ENCODE measurements at places on chromosomes 7 and 10. TPM values are rescaled to one million over a fixed set of nuclear protein-coding genes. Genes with fewer than 3 reads are reported as not detected.

Gene GIMAP2
- 33.0 TPM for total RNA-seq

Gene ENO4
- total RNA-seq = not detected

Gene ARHGEF35
- 11.5 TPM for total RNA-seq

Gene FLNC
- total RNA-seq = 7.7 TPM

Gene TSPAN12
- 51.8 TPM for total RNA-seq

Gene PTPRE
- 70.6 TPM for total RNA-seq

Gene TBX20
- not detected for total RNA-seq

Gene ARMC3
- not detected for total RNA-seq

Gene CPA4
- not detected for total RNA-seq

Gene RSPH10B
- not detected for total RNA-seq

Gene ERVW-1
- total RNA-seq = not detected

DNA sequence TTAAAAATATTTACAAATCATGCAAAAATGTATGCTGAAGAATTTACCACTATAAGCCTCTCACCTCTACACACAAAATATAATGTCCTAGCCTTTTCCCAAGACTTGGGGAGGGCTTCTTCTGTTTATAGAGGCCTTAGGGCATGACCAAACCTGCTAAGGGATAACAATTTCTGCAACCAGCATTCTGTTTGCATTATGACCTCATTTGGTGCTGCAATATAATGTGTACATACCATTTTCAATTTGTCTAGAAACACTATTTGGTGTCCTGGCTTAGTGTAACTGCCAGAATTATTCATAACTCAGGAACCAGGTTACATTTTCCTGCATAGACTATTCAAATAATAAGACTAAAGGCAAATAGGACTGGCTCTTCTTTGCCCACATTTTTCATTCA lies 446.6 kb upstream of the SORCS1 start:
- no peak for DNase-seq

DNA sequence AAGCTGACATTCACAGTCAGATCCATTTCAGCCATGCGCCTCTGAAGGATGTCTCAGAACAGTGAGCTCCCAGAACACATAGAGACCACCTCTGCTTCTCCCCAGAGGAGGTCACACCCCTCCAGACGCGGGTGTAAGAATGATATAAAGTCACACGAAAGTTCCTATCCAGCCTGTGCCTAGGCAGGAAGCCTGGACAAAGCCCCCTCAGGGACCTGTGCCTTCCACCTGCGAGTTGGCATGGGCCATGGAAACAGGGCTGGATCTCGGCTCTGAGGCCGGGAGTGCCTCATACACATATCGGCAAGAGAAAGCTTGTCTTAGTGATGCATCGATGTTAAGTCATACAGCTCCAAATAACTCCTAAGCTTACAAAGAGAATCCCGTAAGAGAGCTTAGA lies 5.0 kb downstream of the VIPR2 start:
- no peak for DNase-seq

GRCh38 chr10:63822496-63822895 lies 301.3 kb downstream of the REEP3 start:
- DNase-seq = no peak

GRCh38 chr7:77791956-77792355 lies 6.3 kb downstream of the TMEM60 start:
- DNase-seq = no peak

- DNase-seq = no peak
Observed at GRCh38 chr7:98559958-98560357, 57.1 kb upstream of the NPTX2 start.

GRCh38 chr10:57822965-57823364 lies 444.7 kb downstream of the IPMK start:
- DNase-seq = no peak

DNA sequence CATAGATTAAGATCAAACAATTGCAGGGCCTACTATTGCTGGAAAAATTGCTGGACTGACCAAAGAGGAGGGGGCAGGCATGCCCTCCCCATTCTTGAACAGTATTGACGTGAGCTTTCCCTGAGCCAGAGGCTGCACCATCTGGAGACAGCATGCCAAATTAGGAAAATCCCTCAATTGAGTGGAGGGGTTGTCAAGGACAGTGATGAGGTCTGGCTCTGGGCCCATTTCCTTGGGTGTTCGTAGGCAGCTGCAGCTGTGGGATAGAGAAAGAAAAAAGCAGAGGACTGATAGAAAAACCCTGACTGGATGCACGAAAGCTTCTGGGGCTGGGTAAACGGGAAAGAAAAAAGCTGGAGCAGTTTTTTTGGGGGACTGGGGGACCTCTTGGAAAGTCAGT lies 22.8 kb upstream of the ORC5 start:
- DNase-seq = no peak

DNA sequence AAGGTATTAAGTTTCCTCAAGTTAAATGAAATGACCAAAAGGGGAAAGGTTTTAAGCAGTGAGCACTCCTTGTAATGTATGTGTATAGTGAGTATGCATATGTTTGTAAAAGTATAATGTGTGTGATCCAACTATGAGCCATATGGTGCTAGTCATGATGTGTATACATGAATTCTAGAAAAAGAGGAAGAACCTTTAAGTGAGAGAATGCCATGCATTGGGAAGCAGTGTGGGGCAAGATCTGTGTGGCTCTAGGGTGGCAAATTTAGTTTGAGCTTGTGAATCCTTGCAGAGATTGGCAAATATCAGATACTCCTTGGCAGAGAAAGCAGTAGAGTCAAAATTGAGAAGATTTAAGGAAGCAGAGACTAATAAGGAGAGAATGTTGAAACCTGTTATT lies 435.0 kb downstream of the AUTS2 start:
- no peak for DNase-seq

DNA sequence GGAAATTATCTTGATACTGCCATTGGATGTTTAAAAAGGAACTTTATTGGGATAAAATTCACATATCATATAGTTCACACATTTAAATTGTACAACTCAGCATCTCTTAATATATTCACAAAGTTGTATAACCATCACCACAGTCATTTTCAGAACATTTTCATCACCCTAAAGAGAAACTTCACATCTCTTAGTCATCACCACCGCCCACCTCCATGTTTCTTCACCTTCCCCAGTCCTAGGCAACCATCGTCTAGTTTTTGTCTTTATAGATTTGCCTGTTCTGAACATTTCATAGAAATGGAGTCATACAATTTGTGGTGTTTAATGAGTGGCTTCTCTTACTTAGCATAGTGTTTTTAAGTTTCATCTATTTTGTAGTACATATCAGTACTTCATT lies 96.6 kb downstream of the ANKRD30A start:
- DNase-seq = no peak

DNA sequence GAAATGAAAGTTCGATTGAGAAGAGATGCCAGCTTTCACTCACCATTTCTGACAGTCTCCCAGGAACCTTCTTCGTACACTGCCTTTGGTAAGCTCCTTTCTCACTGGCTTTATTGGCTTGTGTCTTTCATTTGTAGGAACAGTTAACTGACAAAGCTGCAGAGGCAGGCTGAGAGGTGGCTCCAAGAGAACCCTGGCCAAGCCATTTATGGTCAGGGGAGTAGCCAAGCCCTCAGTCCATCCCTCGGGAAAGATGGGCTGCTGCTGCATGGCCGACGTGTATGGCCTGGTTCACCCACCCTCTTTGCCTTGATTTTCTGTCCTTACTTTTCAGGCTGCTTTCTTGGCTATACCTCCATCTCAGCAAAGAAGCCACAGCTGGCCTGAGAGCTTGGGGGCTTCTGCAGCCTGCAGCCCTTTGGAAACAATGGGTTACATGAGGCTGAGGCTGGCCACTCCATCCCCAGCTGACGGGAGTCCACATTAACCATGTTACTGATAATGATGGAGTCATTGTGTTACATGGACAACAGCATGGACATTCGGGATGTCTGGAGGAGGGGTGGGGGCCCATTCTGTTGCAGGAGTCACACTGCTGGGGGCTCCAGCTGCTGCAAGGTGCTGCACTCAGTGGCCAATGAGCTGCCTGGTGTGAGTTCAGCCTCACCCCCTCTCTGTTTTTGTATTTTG lies at the start of gene OPALIN:
OPALIN (minus strand) TSS at position 152 of the 690 bp plus-strand sequence; CDS start at position 46, 106 bp downstream.
- DNase-seq = no peak

- no peak for DNase-seq
Observed at GRCh38 chr10:55398497-55398882, 597.5 kb upstream of the PCDH15 start.

- DNase-seq = no peak
Observed at GRCh38 chr10:27537787-27538186, 33.7 kb downstream of the RAB18 start.

DNA sequence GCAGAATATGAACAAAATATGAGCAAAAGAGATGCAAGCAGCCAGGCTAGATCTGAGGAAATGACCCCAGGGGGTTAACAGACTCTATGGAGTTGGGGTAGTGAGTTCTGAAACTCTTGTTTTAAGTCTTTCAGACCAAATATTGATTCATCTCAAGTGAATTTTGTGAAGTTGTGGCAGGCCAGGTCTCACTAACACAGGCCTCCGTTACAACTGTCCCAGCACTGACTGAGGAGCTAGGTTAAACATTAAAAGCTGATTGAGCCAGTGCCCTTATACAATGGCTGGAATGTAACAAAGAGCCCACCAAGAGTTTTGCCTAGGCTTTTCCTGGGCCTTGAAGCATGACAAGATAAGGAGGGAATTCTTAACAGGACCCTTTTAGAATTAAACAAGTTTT lies 192.3 kb upstream of the STK17A start:
- DNase-seq = no peak

DNA sequence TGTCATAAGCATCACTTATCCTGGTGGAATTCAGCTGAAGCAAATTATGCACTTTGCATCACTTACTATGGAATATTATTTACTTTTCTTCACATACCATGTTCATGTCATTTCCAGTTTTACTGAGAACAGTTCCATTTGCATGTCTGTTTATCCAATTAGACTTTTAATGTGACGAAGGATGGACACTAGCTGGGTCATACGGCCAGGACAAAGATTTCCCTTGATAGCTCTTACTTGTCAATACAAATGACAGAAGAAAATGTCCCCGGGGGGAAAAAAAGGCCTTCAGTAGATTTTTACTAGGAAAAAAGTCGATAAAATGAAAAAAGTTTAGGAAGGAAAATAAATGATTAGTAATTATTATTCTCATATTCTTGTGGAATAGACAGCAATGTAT lies 106.6 kb downstream of the RAPGEF5 start:
- DNase-seq = no peak

- no peak for DNase-seq
Observed at GRCh38 chr7:73515178-73515577, 6.9 kb downstream of the BAZ1B start.

DNA sequence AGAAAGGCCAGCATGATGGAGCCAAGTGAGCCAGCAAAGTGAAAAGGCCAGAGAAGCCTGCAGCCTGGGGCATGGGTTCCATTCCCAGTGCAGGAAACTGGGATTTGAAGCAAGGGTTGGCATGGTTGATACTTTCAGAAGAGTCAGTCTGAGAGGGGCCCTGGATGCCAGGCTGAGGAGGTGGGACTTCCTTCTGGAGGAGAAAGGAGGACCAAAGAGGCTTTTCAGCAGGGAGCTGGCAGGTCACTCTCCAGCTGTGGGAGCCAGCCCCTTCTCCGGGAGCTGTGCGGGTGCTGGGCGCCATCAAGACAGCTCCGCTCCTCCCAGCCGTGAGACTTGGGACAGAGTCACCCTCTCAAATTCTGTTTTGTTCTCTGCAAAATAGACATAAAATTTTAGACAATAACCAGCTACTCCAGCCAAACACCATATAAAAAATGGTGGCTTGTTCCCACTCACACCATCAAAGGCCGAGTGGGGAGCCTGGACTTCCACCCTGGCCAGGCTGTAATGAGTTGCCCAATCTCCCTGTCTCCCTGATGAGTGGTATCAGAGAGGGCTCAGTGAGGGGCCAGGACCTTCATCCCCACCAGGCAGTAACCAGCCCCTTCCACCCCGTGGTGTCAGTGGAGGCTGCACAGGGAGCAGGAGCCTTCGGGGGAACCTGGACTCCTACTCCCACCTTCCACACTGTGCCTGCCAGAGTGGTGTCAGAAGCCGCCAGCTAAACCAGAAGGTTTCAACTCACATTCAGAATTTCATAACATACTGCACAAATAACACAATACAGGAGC lies 133.6 kb upstream of the RET start:
- DNase-seq = peak; percentile 48

- DNase-seq = no peak
Observed at GRCh38 chr10:101668566-101668965, 26.4 kb downstream of the FBXW4 start.

DNA sequence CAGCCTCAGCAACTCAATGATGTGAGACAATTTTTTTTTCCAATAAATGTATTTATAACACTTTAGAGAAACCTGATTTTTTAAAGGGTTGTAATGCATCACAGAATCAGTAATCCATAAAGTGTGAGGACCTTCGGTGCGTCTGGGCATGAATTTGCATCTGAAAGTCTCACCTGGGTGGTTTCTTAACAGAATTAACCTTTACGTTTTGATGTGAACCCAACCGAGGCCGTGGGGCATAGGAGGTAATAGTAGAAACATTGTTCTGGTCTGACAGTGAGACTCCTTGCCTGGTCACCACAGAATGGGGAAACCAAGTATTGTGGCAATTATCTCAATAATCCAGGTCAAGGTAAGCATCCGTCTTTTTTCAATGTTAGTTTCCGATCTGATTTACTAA lies 114.6 kb downstream of the PRKCQ start:
- no peak for DNase-seq

DNA sequence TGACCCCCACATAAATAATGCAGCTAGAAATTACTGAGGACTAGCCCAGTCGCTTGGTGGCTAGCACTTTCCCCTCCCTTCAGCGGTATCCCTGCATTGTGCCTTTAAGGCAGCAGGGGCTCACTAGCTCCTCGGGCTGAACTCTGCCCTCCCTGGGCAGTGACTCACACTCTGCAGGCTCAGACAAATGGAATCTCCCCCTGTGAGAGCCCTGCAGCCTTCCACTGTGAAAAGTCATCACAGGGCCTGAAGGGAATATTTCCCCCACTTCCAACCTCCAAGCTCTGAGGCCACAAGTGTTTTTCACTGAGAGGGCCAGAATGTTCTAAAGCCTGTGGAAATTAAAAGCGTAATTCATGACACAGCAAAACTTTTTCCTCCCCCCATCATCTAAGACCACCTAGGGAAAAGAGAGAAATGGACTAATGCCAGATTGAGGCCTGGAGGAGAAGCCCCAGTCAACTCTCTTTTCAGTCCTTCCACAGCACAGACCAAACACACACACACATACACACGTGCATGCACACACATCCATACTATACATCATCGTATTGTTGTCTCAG lies 93.6 kb upstream of the COL1A2 start:
- DNase-seq = no peak

- no peak for DNase-seq
Observed at GRCh38 chr10:122072491-122072890, 83.5 kb downstream of the TACC2 start.

GRCh38 chr10:51445588-51445987 lies 253.8 kb downstream of the CSTF2T start:
- no peak for DNase-seq

GRCh38 chr10:90856964-90857634 lies 740 bp downstream of the HTR7 start:
- no peak for DNase-seq

GRCh38 chr7:31271641-31272405 lies 68.7 kb downstream of the NEUROD6 start:
- no peak for DNase-seq

DNA sequence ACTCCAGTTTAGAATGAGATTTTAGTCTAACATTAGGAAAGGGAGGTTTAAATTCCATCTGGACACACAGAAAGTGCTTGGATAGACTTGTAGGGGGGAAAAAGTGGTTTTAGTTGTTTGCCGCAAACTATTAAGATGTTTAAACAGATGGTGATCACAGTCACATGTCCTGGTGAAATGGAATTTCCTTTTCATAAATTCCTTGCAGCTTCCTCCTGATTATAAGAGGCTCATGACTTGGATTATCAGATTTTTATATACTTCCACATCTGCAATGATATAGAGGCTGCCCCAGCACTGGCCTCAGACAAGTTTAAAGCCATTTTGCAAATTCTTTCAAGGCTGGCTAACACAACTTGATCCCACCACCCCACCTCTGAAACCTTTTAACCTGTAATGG lies 106.4 kb upstream of the ARMC3 start:
- no peak for DNase-seq
